ENCODE measurements at places on chromosomes 13 and 19. TPM values are rescaled to one million over a fixed set of nuclear protein-coding genes. Genes with fewer than 3 reads are reported as not detected.

The S1PR4 gene
- total RNA-seq, result not detected

The RHPN2 gene
- total RNA-seq, result 7.3 TPM

The NKG7 gene
- total RNA-seq, result not detected

The PBX4 gene
- total RNA-seq, result 3.0 TPM

The KLK14 gene
- not detected for total RNA-seq

The PSG3 gene
- total RNA-seq, result not detected

The HCST gene
- 1.9 TPM for total RNA-seq

The SLC7A9 gene
- total RNA-seq, result not detected

The CEACAM5 gene
- total RNA-seq, result not detected

The SOX1 gene
- total RNA-seq, result not detected

The RPS15 gene
- 1,276 TPM for total RNA-seq
